ENCODE measurements at places on chromosomes 3 and 15. TPM values are rescaled to one million over a fixed set of nuclear protein-coding genes. Genes with fewer than 3 reads are reported as not detected.

DNA sequence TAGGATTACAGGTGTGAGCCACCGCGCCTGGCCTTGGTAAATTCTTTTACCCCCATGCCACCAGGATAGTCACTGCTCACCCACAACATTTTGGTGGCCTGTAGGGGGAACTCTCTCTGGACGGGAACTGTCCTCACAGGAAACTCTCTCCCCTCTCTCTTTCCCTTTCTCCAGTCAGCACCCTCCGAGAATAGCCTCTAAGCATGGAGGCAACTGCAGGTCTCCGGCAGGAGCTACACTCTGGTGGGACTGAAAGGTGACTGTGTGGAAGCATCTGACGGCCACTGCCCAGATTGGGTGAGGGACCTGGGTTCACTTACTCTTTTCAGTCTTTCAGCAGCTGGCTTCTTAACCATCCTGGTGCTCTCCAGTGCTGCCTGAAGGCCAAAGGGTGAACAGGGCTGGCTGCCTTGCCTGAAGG lies 21.3 kb downstream of the TRANK1 start:
- no peaks in the 10 kb centered on the region for H3K36me3 ChIP-seq
- H3K27me3 ChIP-seq, result no peaks in the 10 kb centered on the region
- no peak overlapping the region for H3K4me3 ChIP-seq
- DNase-seq, result no peak
- peaks cover 11% of the 10 kb centered on the region for H3K4me1 ChIP-seq

The GCNT3 gene
- not detected for total RNA-seq

DNA sequence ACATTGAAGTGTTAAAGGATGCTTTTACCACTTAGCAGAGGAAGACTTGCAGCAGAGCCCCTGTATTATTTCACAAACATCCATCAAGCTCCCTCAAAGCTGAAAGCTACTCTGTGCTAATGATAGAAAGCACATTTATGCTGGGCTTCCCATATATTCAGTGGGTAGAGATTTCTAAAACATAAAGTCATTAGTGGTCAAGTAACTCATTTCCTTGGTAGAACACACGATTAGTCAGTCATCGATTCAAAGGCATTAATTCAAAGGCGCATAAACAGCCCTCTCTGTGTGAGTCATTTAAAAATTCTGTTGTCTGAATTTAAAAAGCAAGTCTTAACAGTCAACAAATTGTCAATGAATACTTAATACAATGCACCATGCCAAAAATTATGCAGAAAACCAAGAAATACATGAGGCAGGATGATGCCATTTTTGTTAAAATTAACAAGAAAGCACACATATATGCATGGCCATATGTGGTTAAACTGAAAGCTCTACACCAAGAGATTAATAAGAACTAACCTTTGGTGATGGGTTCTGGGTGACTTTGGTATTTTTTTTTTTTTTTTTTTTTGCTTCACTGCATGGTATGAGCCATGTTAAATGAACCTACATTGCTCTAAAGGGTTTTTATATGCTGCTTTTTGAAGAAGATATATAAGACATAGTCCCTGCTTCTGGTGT lies 61.7 kb downstream of the LDHAL6B start:
- DNase-seq, result no peak
- H3K36me3 ChIP-seq, result no peaks in the 10 kb centered on the region
- H3K27ac ChIP-seq, result no peak overlapping the region
- H3K27me3 ChIP-seq, result no peaks in the 10 kb centered on the region
- no peak overlapping the region for H3K4me3 ChIP-seq
- no peaks in the 10 kb centered on the region for H3K4me1 ChIP-seq

GRCh38 chr15:77542491-77543001 lies 90.2 kb downstream of the LINGO1 start:
- H3K36me3 ChIP-seq, result no peaks in the 10 kb centered on the region
- no peak for DNase-seq
- H3K4me1 ChIP-seq, result peaks cover 13% of the 10 kb centered on the region
- H3K27me3 ChIP-seq, result no peaks in the 10 kb centered on the region
- H3K4me3 ChIP-seq, result peak overlapping the region; percentile 65

The DCLK3 gene
- not detected for total RNA-seq

DNA sequence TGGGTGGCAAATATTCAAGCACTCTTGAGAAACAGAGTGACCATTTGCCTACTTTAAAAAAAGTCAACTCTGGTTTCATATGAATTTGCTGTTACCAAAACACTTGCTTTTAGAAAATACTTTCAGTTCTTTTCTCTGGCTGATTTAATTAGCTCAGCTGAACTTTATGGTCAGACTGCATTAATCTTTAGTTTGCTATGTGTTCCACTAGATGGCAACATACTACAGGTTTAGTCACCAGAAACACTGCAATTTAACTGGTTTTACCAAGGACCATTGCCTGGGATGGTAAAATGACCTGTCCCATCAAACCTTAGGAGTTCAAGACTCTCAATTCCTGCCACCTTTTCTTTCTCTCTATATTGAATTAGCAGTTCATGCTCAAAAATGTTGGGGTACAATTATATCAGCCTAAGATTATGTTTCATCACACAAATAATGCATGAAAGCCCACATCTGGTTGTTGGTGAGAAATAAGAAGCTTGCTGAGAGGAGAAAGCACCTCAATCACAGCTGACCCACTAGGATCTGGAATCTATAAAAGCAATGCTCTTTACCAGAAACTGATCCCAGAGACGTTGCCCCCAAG lies 14.2 kb downstream of the EIF4E3 start:
- H3K27ac ChIP-seq, result no peak overlapping the region
- no peaks in the 10 kb centered on the region for H3K27me3 ChIP-seq
- peaks cover 43% of the 10 kb centered on the region for H3K36me3 ChIP-seq
- no peak overlapping the region for H3K4me3 ChIP-seq

DNA sequence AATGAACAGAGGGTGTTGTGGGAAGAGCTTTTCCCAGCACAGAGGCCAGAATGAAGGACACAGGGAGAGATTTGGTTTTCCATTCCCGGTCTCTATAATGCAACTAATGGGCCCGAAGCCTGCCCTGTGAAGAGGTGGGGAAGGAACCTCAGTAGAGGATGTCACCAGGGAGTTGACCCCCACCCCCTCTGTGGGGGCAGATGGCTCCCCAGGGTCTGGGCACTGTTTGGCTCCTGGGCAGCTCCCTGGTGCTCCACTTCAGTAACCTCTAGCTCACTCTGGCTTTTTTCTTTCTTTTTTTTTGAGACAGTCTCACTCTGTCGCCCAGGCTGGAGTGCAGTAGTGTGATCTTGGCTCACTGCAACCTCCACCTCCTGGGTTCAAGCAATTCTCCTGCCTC lies 109.1 kb upstream of the DLG1 start:
- no peaks in the 10 kb centered on the region for H3K36me3 ChIP-seq
- peaks cover 3% of the 10 kb centered on the region for H3K27me3 ChIP-seq
- no peak overlapping the region for H3K4me3 ChIP-seq
- H3K27ac ChIP-seq, result no peak overlapping the region

The HRG gene
- not detected for total RNA-seq

The POTEB3 gene
- not detected for total RNA-seq

The ARHGEF3 gene
- total RNA-seq, result 46.6 TPM

The TNNC1 gene
- total RNA-seq, result 6.6 TPM

GRCh38 chr15:80572337-80572736 lies 122.8 kb upstream of the ABHD17C start:
- no peak for DNase-seq
- H3K4me1 ChIP-seq, result no peaks in the 10 kb centered on the region
- H3K36me3 ChIP-seq, result no peaks in the 10 kb centered on the region
- H3K27ac ChIP-seq, result no peak overlapping the region
- no peaks in the 10 kb centered on the region for H3K27me3 ChIP-seq

The GPR87 gene
- not detected for total RNA-seq

GRCh38 chr3:16236856-16237393 lies 27.8 kb downstream of the DPH3 start:
- DNase-seq, result no peak
- H3K36me3 ChIP-seq, result no peaks in the 10 kb centered on the region
- no peak overlapping the region for H3K27ac ChIP-seq
- no peaks in the 10 kb centered on the region for H3K27me3 ChIP-seq
- H3K4me3 ChIP-seq, result no peak overlapping the region
- H3K4me1 ChIP-seq, result no peaks in the 10 kb centered on the region

DNA sequence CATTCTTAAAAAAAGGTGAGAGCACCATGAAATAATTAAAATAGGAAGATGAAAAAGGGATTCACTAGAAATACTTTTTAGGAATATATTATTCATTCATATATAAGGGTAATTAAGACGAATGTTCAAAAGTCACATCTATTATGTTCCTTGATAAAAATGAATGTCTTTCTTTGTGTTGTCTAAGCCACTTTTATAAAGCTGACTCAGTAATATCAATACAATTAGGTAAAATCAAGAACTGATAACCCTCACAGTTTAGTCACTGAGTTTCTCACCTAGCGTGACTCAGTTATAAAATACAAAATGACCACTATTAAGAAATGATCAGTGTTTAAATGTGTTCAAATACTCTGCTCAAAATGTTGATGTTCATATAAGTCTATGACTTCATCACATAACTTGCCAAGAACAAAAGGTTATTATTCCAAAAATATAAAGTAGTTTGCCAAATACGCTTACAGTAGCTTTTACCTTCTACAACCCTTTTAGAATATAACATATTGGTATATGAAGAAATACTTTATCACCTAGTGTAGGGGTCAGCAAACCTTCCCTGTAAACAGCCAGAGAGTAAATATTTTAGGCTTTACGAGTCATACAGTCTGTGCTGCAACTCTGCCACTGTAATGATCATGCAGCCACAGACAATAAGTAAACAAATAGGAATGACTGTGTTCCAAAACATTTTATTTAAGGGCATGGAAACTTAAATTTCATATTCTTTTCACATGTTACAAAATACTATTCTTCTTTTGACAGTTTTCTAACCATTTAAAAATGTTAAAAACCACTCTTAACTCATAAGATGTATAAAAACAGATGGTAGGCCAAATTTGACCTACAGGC lies 369.8 kb downstream of the TBC1D5 start:
- no peaks in the 10 kb centered on the region for H3K4me1 ChIP-seq
- no peak overlapping the region for H3K27ac ChIP-seq
- H3K36me3 ChIP-seq, result peaks cover 11% of the 10 kb centered on the region

The NME9 gene
- not detected for total RNA-seq

DNA sequence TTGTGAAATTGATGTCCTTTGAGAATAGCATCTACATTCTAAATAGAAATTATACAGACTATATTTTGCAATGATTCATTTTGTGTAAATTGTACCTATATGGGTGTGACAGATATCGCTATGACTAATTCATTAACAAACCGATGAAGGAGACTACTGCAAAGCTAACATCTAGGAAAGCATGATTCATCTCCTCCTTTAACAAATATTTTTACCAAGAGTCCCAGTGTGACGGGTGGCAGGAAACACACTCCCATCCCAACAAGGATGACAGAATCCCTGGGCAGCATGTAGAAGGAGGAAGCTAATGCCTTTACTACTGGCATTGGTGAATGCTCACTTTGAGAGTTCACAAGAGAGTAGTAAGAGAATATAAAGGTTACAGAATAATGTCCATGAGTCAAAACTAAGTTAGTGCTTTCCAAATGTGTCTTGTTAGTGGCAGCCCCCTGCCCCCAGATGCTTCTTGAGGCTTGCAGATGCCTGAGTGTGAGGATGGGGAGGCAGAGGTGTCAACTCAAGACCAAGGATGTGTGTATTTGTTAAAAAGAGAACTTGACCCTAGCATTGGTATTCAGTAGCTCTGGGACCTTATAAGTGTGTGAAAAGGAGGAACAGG lies 180.6 kb downstream of the FMN1 start:
- H3K36me3 ChIP-seq, result no peaks in the 10 kb centered on the region
- no peak for DNase-seq
- H3K4me3 ChIP-seq, result no peak overlapping the region
- no peak overlapping the region for H3K27ac ChIP-seq

- H3K27ac ChIP-seq, result peak overlapping the region; percentile 30
- peak; percentile 46 for DNase-seq
- peak overlapping the region; percentile 97 for H3K4me3 ChIP-seq
- peaks cover 79% of the 10 kb centered on the region for H3K4me1 ChIP-seq
- peaks cover 27% of the 10 kb centered on the region for H3K36me3 ChIP-seq
- H3K27me3 ChIP-seq, result no peaks in the 10 kb centered on the region
Observed at GRCh38 chr15:70096215-70097062, 1.3 kb downstream of the TLE3 start.

GRCh38 chr3:19931767-19932188 lies 2.2 kb downstream of the EFHB start:
- no peak overlapping the region for H3K27ac ChIP-seq
- H3K4me1 ChIP-seq, result no peaks in the 10 kb centered on the region
- no peaks in the 10 kb centered on the region for H3K27me3 ChIP-seq
- no peak overlapping the region for H3K4me3 ChIP-seq
- no peak for DNase-seq
- H3K36me3 ChIP-seq, result no peaks in the 10 kb centered on the region

The MESP1 gene
- total RNA-seq, result 0.22 TPM

The RHOV gene
- total RNA-seq, result 0.36 TPM

GRCh38 chr3:43001094-43001553 lies 22.0 kb downstream of the GASK1A start:
- H3K27me3 ChIP-seq, result no peaks in the 10 kb centered on the region
- no peaks in the 10 kb centered on the region for H3K4me1 ChIP-seq
- no peaks in the 10 kb centered on the region for H3K36me3 ChIP-seq
- no peak overlapping the region for H3K27ac ChIP-seq
- no peak overlapping the region for H3K4me3 ChIP-seq

GRCh38 chr15:63156086-63156710 lies 1.1 kb downstream of the RPS27L start:
- peaks cover 10% of the 10 kb centered on the region for H3K4me1 ChIP-seq
- no peak overlapping the region for H3K27ac ChIP-seq
- peak overlapping the region; percentile 95 for H3K4me3 ChIP-seq
- DNase-seq, result no peak

GRCh38 chr3:14548321-14548729 lies 8.2 kb upstream of the GRIP2 start:
- H3K36me3 ChIP-seq, result no peaks in the 10 kb centered on the region
- H3K27ac ChIP-seq, result no peak overlapping the region
- no peaks in the 10 kb centered on the region for H3K4me1 ChIP-seq
- peak; percentile 11 for DNase-seq
- H3K27me3 ChIP-seq, result peaks cover 2% of the 10 kb centered on the region

- peaks cover 53% of the 10 kb centered on the region for H3K4me1 ChIP-seq
- H3K27me3 ChIP-seq, result no peaks in the 10 kb centered on the region
- H3K27ac ChIP-seq, result peak overlapping the region; percentile 9
- DNase-seq, result no peak
- no peak overlapping the region for H3K4me3 ChIP-seq
Observed at GRCh38 chr3:49406571-49407565, 4.9 kb downstream of the RHOA start.

GRCh38 chr15:22866079-22866478 lies 27.6 kb downstream of the NIPA2 start:
- peaks cover 65% of the 10 kb centered on the region for H3K36me3 ChIP-seq
- no peaks in the 10 kb centered on the region for H3K27me3 ChIP-seq
- no peak overlapping the region for H3K27ac ChIP-seq
- DNase-seq, result no peak
- no peaks in the 10 kb centered on the region for H3K4me1 ChIP-seq
- no peak overlapping the region for H3K4me3 ChIP-seq

DNA sequence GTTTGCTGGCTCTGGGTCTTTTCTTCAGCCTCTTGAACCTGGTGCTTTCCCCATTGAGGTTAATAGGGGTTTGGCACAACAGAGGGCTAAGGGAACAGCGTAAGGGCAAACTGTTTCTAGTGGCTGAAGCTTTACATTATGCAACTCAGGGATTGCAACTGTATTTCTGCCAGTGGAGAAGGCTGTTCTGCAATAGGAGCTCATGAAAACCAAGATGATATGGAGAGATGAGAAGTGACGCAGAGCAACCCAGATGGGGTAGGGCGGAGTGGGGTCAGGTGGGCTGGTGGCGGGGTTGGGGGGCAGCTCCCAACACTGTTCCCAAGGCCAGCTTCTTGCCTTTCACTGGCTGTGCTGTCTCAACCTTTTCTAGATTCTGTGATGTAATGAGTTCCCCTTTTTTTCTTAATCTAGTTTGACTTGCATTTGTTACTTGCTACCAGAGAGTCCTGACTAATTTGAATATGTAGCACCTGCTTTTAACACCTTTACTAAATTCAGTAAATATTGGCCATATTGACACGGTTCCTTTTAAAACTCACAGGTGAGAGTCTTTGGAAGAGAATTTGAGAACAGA lies 7.2 kb downstream of the GXYLT2 start:
- no peaks in the 10 kb centered on the region for H3K4me1 ChIP-seq
- no peak for DNase-seq
- no peak overlapping the region for H3K4me3 ChIP-seq
- no peaks in the 10 kb centered on the region for H3K36me3 ChIP-seq
